HFFc6 (cell line): ENCODE measurements at places on chromosomes 1 and 21.

GRCh38 chr1:56535362-56535761 lies 44.0 kb downstream of the PLPP3 start:
- no peak for DNase-seq

DNA sequence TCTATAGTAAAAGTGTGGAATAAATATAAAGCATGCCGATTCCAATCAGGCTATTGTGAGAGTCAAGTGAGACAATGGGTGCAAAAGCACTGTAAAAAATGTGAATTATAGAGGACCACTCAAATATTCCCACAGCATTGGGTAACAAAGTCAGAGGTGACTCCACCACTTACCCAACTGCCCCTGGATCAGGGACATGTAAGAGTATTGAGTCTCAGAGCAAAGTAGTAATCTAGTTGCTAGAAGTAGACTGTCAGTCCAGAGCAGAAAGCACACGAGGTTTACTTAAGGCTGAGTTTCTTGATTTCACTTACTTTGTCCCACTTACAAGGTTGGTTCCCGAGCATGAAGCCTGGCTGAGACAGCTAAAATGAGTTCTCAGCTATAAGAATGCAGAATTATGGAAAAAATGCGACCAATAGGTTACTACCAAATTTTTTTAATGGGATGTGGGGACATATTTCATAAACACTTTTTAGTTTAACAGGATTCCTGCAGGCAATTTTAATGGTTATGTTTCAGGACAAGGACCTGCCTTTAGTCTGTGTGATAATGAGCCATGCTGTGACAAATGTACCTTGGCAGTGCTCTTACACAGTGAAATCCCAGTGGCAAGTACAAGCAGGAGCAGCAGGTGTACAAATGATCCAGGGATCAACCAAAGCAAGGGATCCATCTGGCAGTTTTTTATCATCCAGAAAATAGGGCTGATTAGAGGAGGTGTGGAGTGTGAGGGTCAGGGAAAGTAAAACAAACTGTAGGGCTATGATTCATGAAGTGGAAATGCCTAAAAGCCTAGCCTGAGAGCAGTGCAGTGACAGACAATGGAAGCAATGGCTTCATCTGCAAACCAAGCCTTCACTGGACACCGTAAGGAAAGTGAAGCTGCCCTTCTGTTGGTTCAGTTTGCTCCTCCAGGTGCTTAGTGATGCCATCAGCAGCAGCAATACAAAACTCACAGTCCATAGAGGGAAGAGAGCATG lies 156.2 kb upstream of the SPAG17 start:
- DNase-seq, result no peak

DNA sequence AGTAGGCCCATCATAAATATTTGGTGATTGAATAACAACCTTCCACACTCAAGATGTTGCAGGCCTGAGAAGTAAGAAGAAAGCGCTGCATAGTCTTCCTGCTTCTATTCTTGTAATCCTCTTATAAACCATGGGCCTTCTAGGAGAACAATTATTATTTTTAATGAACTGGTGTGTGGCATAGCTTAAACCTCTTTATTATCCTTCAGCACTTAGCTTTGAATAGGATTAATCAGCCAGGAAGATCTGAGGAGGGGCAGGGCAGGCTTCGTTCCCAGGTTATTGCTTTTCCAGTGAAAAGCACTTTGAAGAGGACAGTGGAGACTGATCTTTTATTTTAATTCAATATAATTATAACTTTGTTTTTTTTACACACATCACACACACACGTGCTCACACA lies 42.3 kb downstream of the KIF26B start:
- DNase-seq, result no peak

DNA sequence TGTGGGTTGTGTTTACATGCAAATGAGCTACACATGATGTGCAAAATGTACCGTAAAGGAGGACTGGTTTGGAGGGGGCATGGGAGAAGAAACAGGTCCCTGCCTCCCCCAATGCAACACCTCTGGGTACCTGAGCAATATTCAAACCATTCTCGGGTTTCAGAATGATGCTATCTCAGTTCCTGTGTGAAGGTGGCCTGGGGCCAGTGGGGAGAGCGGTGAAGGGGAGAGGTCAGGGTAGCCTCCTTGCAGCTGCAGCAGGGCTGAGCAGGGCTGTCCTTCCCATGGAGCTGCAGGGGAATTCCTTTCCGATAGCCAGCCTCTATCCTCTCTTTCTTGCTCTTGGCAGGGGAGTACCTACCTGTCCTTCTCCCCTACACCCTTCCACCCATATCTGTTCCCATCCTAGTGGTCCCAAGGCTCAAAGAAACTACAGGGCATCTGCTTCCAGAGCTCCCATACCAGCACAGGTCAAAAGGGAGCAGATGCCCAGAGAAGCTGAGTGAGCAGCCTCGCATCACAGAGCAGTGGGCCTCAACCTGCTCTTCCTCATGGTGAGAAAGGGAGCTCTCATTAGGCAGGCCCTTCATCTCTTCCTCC lies 11.9 kb downstream of the MEF2D start:
- no peak for DNase-seq

DNA sequence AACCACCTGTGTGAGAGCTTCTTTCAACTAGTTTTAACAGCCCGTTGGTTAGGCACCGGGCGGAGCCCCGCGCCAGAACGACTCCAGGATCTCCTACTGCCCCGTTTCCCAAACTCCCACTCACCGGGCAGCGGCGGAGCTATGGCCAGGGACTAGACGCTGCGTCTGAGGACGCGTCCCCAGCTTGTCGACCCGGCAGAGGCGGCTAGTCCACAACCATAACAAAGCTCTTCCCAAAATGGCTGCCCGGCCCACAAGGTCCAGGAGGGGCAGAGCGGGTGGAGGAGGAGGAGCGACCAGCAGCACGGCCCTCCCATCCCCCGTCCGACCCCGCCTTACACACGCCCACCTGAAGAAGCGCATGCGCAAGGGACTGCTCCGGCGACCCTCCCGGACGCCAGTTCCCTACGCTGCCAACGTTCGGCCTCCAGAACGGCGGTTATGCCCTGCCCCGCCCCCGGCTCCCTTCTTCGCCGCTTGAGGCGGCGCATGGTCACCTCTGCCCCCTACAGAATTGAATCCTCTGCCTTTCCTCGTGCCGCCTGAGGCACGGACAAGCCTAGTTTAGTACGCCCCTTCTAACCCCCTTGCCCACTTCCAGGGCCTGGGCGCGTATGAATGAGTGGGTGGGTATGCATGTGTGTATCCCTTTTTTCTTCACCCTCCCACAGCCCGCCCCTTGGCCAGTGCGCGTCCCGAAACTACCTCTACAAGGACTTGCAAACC lies at the start of gene GPBP1L1:
GPBP1L1 (minus strand) TSS at position 246 of the 726 bp plus-strand sequence. CDS start 27,446 bp downstream, outside the sequence.
- peak; percentile 95 for DNase-seq
